Muscle of leg (tissue), 16 donors: ENCODE measurements at places on chromosomes 4 and X.

- DNase-seq, result no peak
Measured at GRCh38 chrX:10529344-10529743, 91.0 kb downstream of the MID1 start.

- DNase-seq, result no peak
Measured at GRCh38 chrX:48914593-48915493, 3.4 kb upstream of the SLC35A2 start.

GRCh38 chr4:98851806-98852205, 77.1 kb downstream of the EIF4E start:
- DNase-seq, result no peak

- peak; percentile 5 for DNase-seq
Measured at GRCh38 chrX:72393836-72394517, 88.3 kb upstream of the CITED1 start.

- no peak for DNase-seq
Measured at GRCh38 chr4:186780291-186781031, 56.8 kb upstream of the FAT1 start.

GRCh38 chr4:48633657-48634056, 143.6 kb downstream of the ZAR1 start:
- no peak for DNase-seq

GRCh38 chr4:74544655-74545361, 99.9 kb downstream of the AREG start:
- DNase-seq, result no peak

- DNase-seq, result no peak
Measured at GRCh38 chr4:18180892-18181291, 159.3 kb upstream of the LCORL start.

DNA sequence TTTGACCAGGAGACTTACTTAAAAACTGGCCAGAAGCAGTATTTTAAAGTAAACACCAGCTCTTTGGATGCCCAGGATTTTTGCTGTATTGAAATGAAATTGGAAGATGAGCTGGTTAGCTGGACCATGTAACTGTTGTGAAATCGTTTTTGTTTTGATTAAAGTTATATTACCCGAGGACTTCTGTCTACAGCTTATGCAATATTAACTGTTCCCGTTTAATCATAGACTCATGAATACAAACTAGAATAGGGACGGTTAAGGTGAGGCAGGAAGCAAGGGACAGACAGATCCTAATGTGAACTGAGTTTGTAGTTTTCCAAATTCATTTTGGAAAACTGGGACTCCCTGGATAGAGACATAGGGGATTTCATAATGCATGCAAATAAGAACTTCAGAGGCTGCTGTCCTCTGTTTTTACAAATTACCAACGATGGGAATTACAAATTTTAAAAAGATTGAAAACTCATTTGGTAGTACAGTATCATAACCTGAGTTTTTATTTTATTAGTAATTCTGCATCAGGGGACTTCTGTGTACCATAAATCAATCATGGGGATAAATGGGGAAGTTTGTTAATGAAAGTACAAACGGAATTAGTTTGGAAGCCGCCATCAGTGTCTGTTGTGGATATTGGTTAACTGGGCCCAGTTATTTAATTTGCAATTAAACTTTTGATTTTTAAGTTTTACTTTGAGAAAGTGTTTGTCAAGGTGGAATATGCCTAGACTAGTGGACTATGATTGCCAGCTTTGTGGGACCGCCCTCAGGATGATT, 304.4 kb downstream of the AFF2 start:
- DNase-seq, result no peak

GRCh38 chr4:16583764-16584163, 314.7 kb downstream of the LDB2 start:
- no peak for DNase-seq

GRCh38 chr4:123833171-123833643, 436.6 kb downstream of the SPRY1 start:
- DNase-seq, result no peak

DNA sequence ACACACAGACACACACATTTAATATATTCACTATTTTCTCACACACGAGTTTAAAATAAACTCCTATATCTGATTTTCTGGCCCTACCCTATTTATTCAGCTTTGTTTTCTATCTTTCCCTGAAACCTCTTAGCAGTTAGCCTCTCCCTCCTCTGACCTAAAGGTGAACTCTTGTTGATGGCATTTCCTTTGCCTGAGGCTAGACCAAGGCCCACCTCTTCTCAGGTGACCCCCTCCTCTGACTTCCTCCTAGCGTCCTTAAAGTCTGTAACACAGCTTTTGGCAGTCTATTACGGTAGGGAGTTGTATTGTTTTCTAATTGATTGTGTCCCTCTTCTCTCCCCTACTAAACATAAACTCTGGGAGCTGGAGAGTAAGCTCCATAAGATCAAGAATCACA, 1.7 kb upstream of the SRPX2 start:
- DNase-seq, result no peak

DNA sequence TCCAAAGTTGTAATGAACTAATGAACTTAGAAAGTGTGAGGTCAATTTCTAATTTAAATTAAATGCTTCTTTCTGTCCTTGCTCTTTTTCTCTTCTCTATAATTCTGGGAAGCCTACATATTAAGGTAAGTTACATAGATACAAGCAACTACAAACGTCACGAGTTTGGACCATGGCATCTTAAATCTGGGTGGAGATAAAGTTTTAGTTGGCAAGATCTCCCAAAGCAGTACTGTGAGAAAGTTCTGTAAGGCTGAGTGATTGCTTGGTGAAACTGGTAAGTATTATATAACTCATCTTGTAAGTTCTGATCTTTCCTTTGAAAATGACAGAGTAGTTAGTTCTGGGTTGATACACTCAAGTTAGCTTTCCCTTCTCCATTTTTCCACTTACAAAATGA, 125.7 kb upstream of the CBR4 start:
- DNase-seq, result no peak
